ENCODE measurements at places on chromosomes 5 and 9.
A peak's percentile ranks its signal among the peaks of the same experiment; 100 is the strongest.

- no peak for DNase-seq
Measured at GRCh38 chr5:1541702-1542400, 18.1 kb upstream of the LPCAT1 start.

GRCh38 chr5:81181576-81182316 lies 51.4 kb upstream of the CKMT2 start:
- DNase-seq, result no peak

GRCh38 chr9:111175350-111175749 lies 137.1 kb upstream of the LPAR1 start:
- no peak for DNase-seq

DNA sequence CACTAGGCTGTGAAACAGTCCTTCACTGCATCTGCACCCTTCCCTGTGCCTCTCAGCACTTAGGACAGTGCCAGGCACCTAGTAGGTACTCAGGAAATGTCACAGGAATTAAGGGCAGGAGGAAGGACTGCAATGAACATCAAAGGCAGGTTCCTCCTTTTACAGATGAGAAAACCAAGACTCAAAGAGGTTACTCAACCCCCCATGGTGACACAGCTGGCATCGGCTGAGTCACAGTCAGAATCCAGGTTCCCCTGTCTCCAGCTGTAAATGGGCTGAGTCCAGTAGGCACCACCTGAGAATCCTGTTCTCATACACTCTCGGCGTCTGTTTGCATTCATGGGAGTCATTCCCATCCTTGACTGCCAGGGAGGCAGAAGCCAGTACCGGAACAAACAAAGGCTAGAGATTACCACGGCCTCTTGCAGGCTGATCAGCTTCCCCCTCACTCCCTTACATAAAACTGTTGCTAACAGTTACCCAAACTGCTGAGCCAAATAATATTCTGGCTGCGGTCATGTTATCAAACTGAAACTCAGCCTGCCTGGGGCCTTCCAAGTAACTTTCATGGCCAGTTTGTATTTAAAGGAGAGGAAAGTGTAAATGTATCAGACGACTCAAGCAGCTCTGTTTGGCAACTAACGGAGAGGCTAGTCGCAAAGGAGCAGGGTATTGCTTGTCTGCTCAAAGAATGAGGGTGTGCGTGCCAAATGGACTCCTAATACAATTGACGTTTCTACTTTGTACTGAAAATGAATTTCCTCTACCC lies 201.7 kb downstream of the PAPPA start:
- no peak for DNase-seq

GRCh38 chr5:138438724-138439476 lies at the start of gene REEP2:
TSS of gene REEP2 (plus strand) at chr5:138439057. CDS start at chr5:138439209, 152 bp downstream.
- DNase-seq, result peak; percentile 88

GRCh38 chr5:150021491-150022157 lies 21.1 kb downstream of the HMGXB3 start:
- no peak for DNase-seq

DNA sequence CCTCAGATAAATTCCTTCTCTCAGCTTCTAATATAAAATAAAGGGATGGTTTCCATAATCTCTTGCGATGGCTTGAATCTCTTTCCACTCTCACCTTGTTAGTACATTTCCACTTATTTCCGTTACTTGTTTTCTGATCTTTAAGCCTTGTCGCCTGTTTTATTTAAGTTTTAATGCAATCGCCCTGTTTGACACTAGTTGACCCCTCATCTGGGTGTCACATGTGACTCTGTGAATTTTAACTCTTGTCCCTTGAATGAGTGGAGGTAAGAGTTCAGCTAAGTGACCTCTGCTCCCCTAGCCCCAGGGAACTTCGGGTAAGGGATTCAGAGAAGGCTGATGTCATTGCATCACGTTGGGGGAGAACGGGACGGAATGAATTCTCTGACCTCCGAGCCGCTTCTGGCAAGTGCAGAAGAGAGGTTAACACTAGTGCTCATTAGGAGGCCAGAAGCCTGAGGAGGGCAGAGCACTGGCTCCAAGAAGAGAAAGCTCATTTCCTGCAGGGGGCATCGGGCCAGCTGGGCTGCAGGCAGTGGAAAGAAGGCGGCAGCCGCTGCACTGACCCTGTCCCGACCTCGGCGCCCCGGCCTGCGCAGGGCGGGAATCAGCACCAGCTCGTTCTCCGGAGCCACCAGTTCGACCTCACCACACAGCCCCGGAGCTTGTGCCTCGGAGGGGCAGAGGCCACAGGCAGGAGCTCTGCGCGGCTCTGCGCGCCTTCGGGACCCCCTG lies 569 bp downstream of the HINT2 start:
- DNase-seq, result peak; percentile 76

DNA sequence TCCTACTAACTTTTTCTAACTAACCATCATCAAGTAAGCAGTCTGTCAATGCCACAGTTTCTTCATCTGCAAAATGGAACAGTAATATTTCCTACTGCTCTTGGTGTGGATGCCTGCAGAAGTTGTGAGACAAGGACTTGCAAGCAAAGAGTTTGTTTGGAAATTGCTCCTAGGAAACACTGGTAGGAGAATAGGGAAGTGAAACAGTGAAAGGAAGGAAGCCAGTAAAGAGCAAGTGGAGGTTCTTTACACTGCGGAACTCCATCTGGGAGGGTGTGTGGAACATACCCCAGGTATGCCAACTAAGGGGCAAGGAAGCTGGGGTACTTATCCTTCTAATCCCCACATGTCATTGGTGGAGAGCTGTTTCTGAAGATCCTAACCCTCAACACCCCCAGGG lies 119.9 kb downstream of the FOXD1 start:
- DNase-seq, result no peak

DNA sequence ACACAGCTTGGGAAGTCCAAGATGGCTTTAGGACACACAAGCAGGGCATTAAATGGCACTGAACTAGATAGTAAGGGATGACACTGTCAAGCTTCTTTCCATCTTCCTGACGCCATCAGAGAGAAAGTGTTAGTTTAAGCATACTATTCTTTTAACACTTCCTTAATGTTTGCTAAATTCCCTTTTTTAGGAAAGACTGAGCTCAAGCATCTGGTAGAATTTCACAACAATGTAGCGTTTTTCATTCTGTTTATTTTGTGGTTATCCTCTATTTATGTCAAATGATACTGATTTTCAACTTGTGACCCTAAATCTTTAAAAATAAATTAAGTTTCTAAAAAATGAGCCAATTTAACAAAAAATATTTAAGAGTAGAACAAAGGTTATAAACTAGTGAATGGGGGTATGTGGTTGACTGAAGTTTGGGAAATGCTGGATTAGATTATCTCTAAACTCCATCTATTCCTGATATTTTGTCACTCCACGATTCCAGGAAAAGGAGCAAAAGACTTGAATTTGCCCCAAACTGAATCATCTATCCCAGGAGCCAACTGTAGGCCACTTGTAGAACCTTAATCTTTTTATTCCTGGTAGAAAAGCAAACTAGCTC lies 147.4 kb upstream of the KLF9 start:
- no peak for DNase-seq

GRCh38 chr9:109639674-109640579 lies 140.1 kb upstream of the PALM2AKAP2 start:
- DNase-seq, result no peak

DNA sequence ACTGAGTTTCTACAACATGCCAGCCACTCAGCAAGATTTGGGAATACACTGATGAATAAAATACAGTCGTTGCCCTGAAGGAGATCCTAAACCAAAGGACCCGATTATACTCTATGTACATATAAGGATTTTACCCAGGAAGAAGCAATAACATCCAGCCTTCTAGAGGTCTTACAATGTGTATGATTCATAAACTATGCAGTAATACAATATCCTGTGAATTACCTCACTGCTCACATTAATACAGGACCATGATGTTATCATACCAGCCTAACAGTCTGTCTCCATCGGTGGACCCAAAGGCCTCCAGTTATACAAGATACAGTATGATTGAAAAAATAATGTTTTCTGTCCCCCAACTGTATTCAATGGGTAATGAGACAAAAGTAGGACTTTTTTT lies 310.5 kb upstream of the TRPM3 start:
- DNase-seq, result no peak

- DNase-seq, result no peak
Measured at GRCh38 chr5:133607451-133607850, 4.9 kb downstream of the FSTL4 start.

DNA sequence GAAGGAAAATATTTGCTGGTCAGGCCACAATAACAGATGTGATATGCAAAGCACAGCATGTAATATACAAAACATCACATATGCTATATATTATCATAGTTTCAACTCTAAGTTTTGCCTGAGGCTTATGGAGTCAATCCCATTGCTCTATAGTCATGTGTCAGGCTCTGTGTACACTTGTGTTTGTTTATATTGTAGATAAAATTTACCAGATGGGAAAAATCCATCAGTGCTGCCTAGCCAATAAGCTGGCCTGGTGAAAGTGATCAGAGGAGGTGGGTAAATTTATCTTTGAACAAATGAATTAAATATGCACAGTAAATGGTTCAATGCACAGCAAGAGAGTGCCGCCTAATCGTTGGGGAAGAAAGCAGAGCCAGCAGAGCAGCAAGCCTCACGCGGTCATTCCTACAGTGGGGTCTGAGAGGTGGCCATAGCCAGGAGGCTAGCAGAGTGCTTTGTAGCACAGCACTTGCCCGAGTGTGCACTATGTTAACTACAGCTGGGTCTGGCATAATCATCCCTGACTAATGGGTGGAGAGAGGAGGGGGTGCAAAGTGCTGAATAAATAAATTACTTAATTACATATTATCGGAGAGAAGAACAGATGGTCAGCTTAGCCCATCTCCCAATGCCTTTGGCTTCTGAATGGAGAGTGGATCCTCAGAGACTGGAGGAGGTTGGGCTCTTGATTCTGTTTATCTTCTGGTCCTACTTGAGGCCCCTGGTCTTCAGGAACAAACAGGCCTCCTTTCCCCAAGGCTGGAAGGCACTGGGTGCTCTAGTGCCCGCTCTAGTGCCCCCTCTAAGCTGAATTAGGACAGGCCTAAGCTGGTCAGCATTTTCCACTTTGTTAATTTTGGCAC lies 153.5 kb downstream of the MAT2B start:
- no peak for DNase-seq

DNA sequence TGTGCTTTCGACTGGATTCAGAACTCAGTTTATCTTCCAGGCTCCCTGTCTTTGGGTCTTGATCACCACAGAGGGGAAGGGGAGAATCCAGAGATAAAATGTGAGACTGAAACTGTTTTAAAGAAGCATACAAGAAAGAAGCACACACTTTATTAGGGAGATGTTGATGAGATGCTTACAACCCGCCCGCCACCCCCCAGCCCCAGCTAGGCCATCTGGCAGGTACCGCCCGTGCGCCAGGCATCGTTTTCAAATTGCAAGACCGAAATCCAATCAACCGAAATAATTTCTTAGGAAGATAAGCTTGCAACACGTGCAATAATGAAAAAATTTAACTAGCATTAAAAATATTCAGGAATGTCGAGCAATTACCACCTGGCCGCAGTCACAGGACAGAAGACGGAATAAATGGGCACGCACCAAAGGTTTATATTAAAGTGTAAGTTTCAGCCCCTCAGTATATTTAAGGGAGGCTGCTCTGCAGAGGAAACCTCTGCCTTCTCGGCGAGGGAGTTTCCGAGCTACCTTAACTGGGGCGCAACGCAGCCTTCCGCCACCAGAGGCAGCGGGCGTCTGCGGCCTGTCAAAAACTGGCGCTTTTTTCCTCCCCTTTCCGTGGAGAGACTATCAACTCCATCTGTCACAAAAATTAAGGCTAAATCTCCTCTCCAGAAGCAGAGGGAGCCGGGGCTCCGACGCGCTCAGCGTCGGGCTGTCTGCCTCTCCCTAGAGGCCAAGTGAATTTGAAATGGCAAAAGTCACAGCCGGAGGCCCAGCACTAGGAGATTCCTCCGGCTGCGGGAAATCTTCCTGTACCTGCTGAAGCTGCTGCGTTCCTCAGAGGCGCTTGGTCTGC lies 996 bp upstream of the GAS1 start:
- peak; percentile 81 for DNase-seq

GRCh38 chr5:58496488-58496887 lies 5.3 kb downstream of the GAPT start:
- no peak for DNase-seq

GRCh38 chr9:96619491-96620180 lies at the start of gene CDC14B:
TSS of gene CDC14B (minus strand) at chr9:96619843. CDS start at chr9:96619378, 465 bp downstream.
- DNase-seq, result peak; percentile 86

DNA sequence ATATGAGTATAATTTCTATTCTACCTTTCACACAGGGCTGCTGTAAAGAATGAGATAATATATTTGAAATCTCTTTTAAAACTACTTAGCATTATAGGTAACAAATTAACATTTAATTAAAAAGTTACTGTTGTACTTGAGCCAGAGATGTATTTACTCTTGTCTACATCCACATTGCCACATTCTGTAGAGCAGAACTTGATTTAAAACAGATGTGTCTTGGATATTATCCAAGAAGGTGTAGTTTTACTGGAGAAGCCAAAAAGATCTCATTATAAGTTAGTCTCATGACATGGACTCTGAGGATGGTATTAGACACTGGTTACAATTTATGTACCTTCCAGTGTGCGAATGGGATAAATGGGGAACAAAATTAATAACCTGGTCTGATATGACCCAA lies 293.1 kb upstream of the CCNH start:
- DNase-seq, result no peak

DNA sequence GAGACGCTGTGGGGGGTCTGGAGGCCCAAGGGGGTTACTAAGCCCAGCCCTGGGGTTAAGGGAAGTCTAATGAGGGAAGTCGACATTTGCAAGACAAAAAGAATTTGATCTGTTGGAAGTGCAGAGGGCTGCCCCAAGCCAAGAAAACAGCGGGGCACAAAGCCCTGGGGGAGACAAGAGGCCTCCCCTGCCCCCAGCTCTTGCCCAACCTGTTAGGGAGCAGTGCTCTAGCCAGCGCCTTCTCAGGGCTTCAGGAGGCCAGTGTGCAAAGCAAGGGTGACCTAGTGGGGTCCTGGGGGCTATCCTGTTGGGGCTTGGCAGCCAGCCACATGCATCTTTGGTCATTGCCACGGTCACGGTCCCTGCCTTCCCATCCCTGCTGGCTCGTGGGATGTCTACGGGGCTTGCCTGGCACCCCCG lies 25.2 kb downstream of the GFI1B start:
- no peak for DNase-seq

- DNase-seq, result no peak
Measured at GRCh38 chr9:5593904-5594303, 35.0 kb upstream of the RIC1 start.

DNA sequence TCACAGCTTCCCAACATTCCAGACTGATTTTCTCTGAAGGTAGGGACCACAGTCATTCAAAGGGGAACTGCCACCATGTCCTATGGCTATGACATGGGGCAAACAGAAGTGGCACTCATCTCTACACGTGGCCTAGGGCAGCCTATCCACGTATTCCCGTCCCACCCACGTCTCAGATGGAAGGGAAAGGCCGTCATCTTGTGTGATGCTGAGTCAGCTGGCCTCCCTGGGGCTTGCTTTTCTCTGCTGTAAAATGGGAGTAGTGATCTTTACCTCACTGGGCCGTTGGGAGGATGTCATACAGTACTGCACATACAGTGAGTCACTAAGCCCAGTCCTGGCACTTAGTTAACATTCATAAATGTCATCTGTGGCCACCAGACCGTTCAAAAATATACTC lies 72.3 kb downstream of the RAPGEF1 start:
- peak; percentile 77 for DNase-seq

DNA sequence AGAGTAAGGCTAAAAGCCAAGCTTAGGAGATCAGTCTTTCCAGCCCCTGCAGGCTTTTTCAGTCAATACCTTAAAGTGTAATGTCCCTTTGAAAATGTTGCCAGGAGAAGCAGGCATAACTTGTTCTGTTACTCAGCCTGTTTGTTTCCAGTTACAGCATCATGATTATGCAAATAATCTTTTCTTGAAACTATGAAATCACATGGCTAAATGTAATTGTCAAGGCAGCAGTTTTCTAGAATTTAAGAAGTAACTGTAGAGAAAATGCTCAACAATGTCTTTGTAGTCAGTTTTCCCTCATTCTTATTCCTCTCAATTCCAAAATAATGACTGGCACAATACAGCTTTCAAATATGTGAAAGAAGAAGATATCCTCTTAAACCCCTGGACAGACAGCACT lies 1.9 kb upstream of the GPR107 start:
- DNase-seq, result no peak

Data from activated CD8-positive, alpha-beta memory T cell treated with anti-CD3 and anti-CD28 coated beads, Interleukin-2, amount 50 U/mL, for 48 hours (primary cell).